ENCODE measurements at places on chromosomes 12 and 14.

DNA sequence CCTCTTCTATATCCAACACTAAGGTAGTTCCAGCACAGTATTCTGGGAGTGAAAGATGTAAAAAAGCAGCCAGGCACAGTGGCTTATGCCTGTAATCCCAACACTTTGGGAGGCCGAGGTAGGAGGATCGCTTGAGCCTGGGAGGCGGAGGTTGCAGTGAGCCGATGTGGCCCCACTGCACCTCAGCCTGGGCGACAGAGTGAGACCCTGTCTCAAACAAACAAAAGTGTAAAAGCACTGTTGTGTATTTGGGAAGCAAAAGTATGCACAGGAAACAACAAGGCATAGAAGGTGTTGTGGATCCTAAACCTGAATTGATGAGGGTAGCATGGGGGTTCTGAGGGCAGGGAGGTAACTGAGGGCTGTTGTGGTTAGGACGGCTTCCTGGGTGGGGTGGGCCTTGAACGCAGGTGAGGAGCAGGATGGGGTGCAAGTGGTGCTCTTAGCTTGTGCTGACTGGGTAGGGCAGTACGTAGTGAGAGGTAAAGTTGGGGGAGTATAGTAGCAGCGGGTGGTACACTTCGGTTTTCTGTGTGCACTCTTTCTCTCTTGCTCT, 64.2 kb downstream of the RASSF3 start:
- no peak for ATAC-seq
- H3K36me3 ChIP-seq: no peaks in the 10 kb centered on the region
- H3K4me1 ChIP-seq: peaks cover 79% of the 10 kb centered on the region
- H3K4me3 ChIP-seq: no peak overlapping the region
- H3K27me3 ChIP-seq: no peaks in the 10 kb centered on the region

DNA sequence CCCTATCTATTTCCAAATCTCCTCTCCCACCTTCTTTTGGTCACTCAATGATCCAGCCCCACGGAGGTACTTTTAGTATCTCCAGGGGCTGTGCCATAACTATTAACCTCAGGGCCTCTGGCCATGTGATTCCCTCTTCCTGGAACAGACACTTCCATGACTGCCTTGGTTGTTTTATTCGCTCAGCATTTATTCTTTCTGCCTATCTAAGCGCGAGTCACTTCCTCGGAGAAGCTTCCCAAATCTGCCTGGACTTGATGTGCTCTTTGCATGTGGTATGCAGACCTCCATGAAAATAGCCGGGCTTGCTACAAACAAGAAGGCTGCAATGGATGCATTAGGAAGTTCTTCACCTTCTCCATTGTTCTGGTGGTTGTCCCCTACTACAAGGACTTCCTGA, 939.0 kb upstream of the TMEM132C start:
- H3K27ac ChIP-seq: no peak overlapping the region
- H3K27me3 ChIP-seq: no peaks in the 10 kb centered on the region
- no peaks in the 10 kb centered on the region for H3K36me3 ChIP-seq

GRCh38 chr14:50339178-50339804, 27.2 kb downstream of the DMAC2L start:
- H3K27me3 ChIP-seq: no peaks in the 10 kb centered on the region
- H3K36me3 ChIP-seq: no peaks in the 10 kb centered on the region
- H3K4me3 ChIP-seq: no peak overlapping the region
- no peak for ATAC-seq
- H3K27ac ChIP-seq: no peak overlapping the region

DNA sequence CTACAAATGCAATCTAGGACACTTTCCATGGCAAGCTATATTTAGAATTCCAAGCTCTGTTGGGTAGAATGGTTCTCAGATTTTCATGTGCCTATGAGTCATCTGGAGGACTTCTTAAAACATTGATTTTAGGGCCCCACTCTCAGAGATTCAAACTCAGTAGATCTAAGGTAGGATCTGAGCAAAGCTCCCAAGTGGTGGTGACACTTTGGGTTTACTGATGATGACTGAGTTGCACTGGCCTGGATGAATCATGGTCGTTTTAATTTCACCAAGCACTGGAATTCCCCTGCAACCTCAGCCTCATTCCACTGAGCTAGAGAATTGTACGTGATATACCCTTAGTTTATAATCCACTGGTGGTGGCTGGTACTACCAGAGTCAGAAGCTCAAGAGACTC, 86.5 kb downstream of the PPM1H start:
- H3K36me3 ChIP-seq: no peaks in the 10 kb centered on the region
- ATAC-seq: no peak
- H3K27ac ChIP-seq: no peak overlapping the region
- H3K4me3 ChIP-seq: no peak overlapping the region
- no peaks in the 10 kb centered on the region for H3K4me1 ChIP-seq

- ATAC-seq: no peak
- no peaks in the 10 kb centered on the region for H3K4me1 ChIP-seq
- H3K36me3 ChIP-seq: no peaks in the 10 kb centered on the region
- no peaks in the 10 kb centered on the region for H3K27me3 ChIP-seq
- no peak overlapping the region for H3K27ac ChIP-seq
- H3K4me3 ChIP-seq: no peak overlapping the region
Observed at GRCh38 chr12:49261721-49262120, 3.2 kb upstream of the TUBA1C start.

- H3K36me3 ChIP-seq: no peaks in the 10 kb centered on the region
- H3K27me3 ChIP-seq: no peaks in the 10 kb centered on the region
- no peak for ATAC-seq
- peak overlapping the region; percentile 57 for H3K27ac ChIP-seq
- peaks cover 18% of the 10 kb centered on the region for H3K4me1 ChIP-seq
Observed at GRCh38 chr14:60184146-60184904, 19.1 kb upstream of the DHRS7 start.

GRCh38 chr12:61854902-61855301, 405.3 kb upstream of the USP15 start:
- no peaks in the 10 kb centered on the region for H3K27me3 ChIP-seq
- no peak overlapping the region for H3K27ac ChIP-seq
- no peak for ATAC-seq
- H3K36me3 ChIP-seq: no peaks in the 10 kb centered on the region
- H3K4me1 ChIP-seq: no peaks in the 10 kb centered on the region

DNA sequence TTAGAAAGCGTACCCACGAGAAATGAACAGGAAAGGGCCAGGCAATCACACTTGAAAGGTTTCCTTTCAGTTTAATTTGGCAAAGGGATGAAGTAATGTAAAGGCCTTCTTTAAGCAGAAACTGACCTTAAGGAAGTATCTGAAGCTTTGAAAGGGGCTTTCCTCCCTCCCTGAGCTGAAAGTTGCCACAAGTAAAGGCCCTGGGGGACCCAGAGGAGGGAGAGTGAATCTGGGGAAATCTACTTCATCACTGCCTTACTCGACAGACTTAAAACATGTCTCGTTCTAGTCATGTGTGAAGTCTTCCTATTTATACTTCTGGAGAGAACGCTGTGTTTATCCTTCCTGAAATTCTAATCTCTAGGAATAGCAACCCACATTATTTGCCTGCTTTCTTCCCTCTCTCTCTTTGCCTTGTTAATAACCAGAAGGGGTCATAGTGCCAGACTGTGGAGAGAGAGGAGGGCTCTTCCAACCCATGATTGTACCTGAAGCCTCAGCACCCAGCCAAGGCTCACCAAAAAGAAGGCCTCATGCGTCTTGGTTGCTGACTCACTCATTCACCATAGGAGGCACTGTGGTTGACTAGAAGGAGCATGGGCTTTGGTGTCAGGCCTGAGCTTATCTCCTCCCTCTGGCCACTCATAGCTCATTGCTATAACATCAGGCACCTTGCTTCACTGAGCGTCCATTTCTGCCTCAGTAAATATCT, 10.2 kb upstream of the GPX2 start:
- H3K4me3 ChIP-seq: no peak overlapping the region
- no peak overlapping the region for H3K27ac ChIP-seq
- H3K36me3 ChIP-seq: no peaks in the 10 kb centered on the region
- no peaks in the 10 kb centered on the region for H3K27me3 ChIP-seq

GRCh38 chr12:105805730-105806399, 332.9 kb downstream of the NUAK1 start:
- H3K27me3 ChIP-seq: no peaks in the 10 kb centered on the region
- H3K36me3 ChIP-seq: no peaks in the 10 kb centered on the region
- ATAC-seq: no peak
- H3K4me1 ChIP-seq: no peaks in the 10 kb centered on the region
- H3K27ac ChIP-seq: no peak overlapping the region

DNA sequence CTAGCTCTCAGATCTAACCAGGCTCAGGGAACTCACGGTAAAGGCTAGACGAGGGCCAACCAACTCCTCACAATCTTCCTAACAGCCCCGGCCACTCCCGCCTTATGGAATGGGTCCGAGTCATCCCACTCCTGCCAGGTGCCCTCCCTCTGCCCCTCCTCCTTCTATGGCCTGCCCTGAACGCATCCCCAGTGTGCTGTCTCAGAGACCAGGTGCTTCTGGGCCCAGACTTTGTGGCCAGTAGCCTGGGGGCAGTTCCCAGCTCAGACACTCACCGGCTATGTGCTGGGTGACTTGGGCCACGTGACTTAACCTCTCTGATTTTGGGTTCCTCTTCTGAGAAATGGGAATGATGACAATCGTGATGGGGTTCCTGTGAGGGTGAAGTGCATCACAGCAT, 22.5 kb downstream of the PAPLN start:
- H3K27me3 ChIP-seq: no peaks in the 10 kb centered on the region
- no peaks in the 10 kb centered on the region for H3K4me1 ChIP-seq
- H3K36me3 ChIP-seq: peaks cover 65% of the 10 kb centered on the region
- H3K4me3 ChIP-seq: no peak overlapping the region
- H3K27ac ChIP-seq: no peak overlapping the region

DNA sequence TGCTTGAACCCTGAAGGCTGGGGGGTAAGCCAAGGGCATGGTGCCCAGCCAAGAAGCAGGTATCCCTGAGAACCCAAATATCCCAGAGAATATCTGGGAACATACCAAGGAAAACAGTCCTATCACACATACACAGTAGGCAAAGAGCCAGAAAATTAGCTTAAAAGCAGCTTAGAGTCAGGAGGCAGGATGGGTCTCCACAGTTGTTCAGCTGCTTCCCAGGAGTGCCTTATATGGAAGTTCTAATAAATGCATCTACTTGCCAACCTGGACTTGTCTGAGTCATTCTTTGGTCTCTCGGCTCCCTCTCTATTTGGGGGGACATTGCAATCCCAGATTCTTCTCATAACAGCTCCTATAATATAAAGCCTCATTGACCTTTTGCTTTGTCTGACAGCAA, 9.0 kb upstream of the GPR135 start:
- no peaks in the 10 kb centered on the region for H3K4me1 ChIP-seq
- H3K27me3 ChIP-seq: no peaks in the 10 kb centered on the region
- peaks cover 72% of the 10 kb centered on the region for H3K36me3 ChIP-seq

DNA sequence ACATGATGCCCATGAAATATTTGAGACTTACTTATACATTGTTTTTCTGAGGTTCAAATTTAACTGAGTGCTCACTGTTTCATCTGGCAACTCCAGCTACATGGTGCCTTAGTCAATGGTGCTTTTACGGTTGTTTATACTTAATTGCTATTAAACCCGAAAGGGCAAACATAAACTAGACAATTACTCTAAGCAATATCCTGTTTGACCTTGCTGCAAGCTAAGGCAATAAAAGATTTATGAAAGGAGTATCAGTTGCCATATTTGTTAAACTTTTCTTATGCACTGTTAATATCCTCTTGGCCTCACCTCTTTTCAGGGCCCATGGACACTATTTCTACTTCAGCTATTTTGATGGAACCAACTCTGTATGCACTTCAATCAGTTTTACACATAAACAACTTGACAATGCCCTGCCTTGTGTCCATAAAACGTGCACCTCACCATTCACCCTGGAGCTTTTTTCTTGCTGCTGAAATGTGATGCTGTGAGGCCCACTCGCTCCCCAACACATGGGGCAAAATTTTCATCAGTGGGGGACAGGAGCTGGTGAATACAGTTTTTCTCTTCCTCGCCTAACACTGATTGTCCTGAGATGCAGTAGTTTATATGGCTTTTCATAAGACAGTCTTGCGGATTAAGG, 64.1 kb upstream of the HIF1A start:
- H3K27me3 ChIP-seq: no peaks in the 10 kb centered on the region
- H3K36me3 ChIP-seq: no peaks in the 10 kb centered on the region
- H3K27ac ChIP-seq: no peak overlapping the region
- ATAC-seq: no peak

GRCh38 chr12:95277139-95277538, 59.5 kb downstream of the VEZT start:
- H3K27ac ChIP-seq: peak overlapping the region; percentile 29
- no peaks in the 10 kb centered on the region for H3K27me3 ChIP-seq
- H3K4me1 ChIP-seq: peaks cover 16% of the 10 kb centered on the region
- no peak overlapping the region for H3K4me3 ChIP-seq
